ENCODE measurements at places on chromosomes 6 and 20.

DNA sequence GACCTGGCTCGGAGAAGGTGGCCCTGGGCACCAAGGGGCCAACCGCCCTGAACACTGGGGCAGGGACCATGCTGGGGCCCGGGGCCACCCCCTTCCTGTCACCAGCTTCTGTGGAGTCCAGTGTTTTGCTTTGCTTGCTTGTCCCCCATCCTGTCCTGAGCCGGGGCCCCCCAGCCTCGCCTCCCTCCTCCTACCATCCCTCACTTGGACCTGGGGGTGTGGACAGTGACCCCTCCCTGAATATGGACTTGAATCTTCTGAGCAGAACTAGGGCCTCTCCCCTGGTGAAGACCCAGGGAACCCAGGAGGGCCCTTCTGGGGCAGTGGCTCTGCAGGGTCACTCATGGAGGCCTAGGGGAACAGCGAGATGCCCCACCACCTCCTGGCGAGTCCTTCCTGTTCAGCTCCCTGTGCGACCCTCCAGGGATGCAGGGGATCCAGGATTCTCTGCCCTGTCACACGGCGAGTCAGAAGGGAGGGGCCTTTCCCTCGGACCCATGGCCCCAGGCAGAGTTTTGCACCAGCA is 41.6 kb downstream of the VSTM2L start:
- DNase-seq, result no peak

DNA sequence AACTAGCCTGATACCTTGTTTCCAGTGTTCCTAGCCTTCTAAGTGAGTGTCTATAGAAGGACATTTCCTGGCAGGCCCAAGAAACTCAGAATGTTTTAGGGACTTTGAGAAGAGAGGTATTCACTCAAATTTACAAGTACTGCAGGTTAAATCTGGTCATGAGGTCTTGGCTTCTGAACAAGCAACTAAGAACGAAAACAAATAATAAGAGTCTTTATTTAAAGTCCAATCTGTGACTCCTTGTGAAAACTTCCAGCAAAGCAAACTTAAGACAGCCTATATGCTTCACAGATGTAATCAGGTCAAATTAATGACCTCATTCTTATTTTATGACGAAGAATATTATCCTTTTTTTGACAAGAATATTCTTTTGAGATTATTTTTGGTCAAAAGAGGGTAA is 79.4 kb upstream of the PRSS16 start:
- DNase-seq, result no peak

GRCh38 chr6:110398778-110399177 is 16.6 kb downstream of the DDO start:
- DNase-seq, result no peak

GRCh38 chr6:95478941-95479340 is 98.4 kb upstream of the MANEA start:
- no peak for DNase-seq

GRCh38 chr6:139109558-139109957 is 25.3 kb upstream of the HECA start:
- DNase-seq, result peak; percentile 46

DNA sequence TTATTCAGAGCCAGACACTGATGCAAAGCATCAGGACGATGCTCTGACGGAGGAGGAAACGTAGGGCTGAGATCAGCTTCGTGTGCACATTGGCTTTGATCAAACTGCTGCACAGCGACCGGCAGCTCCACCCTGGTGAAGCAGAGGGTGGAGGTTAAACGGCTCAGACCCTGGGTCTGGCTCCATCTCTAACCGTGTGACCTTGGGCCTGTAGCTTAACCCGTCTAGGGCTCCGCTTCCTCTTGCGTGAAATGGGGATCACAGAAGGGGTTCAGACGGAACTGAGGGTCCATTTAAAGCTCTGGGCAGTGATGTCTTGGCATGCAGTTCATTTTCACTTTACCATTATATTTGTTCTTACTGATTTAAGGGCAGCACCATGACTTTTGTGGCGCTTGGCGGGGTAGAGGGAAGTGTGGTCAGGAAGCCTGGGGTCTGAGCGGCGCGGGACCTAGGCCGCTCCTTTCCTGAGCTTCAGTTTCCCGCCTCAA is 644 bp downstream of the RBL1 start:
- DNase-seq, result peak; percentile 46

GRCh38 chr20:63519668-63520503 is 679 bp upstream of the PPDPF start:
- DNase-seq, result peak; percentile 67

- no peak for DNase-seq
Observed at GRCh38 chr6:21873562-21873961, 280.0 kb downstream of the SOX4 start.

DNA sequence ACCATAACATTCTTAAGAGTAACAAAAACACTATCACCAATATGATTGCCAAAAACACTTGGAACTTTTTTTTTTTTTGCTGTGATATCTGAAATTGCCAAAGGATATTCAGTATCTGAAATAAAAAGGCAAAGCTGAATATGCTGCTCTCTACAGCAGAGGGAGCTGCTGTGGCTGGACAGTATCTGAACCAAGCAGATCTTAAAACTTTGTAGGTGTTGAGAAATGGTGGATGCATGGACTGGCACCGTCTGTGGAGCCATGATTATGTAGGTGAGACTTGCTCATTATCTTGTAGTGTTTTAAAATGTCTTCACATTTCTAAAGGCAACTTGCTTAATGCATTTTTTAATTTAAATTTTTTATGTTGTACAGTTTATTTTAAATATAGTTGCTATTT is 9.2 kb downstream of the PDCD2 start:
- no peak for DNase-seq

Measured in activated naive CD4-positive, alpha-beta T cell treated with Interleukin-2 at 50 U/mL for 16 hours (primary cell).